ENCODE measurements at places on chromosomes 13 and 19.

- DNase-seq: peak; percentile 61
Measured at GRCh38 chr19:16193466-16193865, 4.2 kb upstream of the AP1M1 start.

GRCh38 chr13:34951528-34951927 is 9.5 kb downstream of the NBEA start:
- no peak for DNase-seq

DNA sequence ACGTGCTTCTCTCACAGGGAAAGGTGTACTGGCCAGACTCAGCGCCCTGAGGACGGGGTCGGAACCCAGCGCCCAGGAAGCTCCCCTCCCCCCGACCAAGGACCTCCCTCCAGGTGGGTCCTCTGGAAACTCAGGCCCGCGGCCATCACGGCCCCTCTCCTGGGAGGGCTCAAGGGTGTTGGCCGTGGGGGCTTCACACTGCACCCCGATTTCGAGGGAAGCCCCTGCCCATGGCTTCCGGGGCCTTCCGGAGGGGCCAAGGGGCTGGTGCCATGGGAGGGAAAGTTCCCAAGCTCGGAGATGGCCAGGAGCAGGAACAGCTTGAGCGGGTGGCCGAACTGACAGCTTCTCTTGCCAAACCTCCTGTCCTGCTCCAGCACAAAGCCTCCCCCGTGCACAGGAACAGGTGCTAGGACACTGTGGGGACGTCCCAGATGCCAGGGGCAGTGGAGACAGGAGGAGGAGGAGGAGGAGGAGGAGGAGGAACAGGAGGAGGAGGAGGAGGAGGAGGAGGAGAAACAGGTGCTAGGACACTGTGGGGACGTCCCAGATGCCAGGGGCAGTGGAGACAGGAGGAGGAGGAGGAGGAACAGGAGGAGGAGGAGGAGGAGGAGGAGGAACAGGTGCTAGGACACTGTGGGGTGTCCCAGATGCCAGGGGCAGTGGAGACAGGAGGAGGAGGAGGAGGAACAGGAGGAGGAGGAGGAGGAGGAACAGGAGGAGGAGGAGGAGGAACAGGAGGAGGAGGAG is 10.0 kb downstream of the SBNO2 start:
- no peak for DNase-seq

DNA sequence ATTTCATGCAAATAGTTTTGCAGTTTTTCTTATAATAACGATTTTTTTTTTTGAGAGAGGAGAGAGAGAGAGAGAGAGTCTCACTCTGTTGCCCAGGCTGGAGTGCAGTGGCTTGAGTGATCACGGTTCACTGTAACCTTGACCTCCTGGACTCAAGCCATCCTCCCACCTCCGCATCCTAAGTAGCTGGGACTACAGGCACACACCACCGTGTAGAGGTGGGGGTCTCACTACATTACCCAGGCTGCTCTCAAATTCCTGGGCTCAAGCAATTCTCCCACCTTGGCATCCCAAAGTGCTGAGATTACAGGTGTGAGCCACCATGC is 26.8 kb upstream of the GJB6 start:
- no peak for DNase-seq

DNA sequence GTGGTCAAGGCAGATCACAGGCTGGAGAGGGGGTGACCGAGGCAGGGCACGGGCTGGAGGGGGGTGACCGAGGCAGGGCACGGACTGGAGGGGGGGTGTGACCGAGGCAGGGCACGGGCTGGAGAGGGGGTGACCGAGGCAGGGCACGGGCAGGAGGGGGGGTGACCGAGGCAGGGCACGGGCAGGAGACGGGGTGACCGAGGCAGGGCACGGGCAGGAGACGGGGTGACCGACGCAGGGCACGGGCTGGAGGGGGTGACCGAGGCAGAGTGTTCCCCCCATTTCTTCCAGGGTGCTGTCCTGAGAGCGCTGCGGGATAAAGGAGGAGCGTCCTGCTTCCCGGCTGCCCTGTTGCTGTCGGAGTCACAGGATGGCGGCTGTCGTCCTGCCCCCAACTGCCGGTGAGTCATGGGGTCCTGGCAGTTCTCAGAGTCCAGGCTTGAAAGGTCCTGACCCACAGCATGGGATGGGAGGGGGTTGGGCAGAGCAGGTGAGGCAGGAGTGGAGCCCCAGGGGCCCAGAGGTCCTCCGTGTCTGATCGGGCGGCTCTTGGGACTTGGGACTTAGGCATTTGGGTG is 5.3 kb downstream of the ZNF557 start:
- no peak for DNase-seq

GRCh38 chr19:42158926-42159325 is 26.7 kb upstream of the POU2F2 start:
- DNase-seq: no peak

- DNase-seq: no peak
Measured at GRCh38 chr13:110897014-110897413, 17.9 kb downstream of the ANKRD10 start.

DNA sequence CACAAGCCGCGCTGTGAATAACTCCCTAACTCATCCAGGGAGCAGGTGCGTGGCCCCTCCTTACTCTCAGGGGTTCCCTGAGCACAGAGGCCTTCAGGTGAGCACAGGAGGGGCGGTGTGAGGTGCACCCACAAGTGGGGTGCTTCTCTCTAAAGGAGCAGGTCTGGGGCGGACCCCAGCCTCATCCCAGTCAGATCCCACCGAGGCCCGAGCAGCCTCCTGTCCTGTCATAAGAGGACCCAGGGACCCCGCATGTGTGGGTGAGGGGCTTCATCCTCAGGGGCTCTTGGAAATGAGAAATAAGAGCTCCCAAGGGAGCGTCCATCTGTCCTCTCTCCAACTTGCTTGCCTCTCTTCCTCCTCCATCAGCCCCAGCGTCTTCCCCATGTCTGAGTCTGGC is 3.0 kb upstream of the LILRA5 start:
- DNase-seq: no peak

DNA sequence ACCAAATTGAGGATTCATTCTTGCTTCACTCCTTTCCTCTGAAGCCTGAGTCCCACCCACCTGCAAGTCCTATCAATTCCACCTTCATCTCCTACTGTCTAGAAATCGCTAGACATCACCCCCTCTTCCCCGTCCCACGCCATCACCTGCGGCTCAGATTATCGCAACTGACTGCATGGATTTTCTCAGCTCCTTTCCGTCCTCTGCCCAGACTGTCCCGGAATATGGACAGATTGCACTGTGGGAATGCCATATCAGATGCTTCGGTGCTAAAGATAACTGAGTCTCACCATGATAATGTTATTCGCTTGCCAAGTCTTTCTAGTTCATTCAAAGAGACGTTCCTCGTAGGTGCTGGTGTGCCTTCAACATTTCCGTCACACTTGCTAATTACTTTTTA is 66.4 kb upstream of the USP29 start:
- no peak for DNase-seq

DNA sequence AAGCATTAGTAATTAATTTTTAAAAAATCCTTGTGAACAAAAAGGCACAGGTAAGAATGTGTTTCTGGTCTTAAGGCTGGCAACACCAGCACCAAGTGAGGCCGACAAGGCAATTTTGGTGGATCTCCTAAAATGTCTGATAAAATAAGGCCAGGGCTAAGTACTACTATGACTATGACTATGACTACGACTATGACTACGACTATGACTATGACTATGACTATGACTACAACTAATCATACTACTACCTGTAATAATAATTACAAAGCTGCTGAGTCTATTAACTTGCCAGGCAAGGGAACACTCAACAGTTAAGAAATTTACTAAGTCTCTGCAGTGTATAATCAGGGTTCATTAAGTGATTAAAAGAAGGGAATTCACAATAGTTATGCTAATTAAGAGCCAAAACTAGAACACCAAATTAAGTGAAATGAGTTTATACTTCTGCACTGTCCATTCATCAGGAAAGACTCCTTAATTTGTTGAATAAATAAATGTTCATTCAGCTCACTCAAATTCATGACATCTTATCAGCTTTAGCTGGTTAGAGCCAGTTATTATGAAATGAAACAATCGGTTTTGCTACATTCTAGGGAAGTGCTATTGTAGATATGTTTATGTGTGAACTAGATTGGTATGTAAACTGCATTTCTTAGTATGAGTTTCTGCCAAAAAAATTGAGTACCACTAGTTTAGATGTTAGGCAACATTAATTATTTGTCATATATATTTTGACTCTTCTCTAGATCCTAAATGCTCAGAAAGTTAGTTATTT is 1626.2 kb upstream of the PCDH20 start:
- DNase-seq: no peak

DNA sequence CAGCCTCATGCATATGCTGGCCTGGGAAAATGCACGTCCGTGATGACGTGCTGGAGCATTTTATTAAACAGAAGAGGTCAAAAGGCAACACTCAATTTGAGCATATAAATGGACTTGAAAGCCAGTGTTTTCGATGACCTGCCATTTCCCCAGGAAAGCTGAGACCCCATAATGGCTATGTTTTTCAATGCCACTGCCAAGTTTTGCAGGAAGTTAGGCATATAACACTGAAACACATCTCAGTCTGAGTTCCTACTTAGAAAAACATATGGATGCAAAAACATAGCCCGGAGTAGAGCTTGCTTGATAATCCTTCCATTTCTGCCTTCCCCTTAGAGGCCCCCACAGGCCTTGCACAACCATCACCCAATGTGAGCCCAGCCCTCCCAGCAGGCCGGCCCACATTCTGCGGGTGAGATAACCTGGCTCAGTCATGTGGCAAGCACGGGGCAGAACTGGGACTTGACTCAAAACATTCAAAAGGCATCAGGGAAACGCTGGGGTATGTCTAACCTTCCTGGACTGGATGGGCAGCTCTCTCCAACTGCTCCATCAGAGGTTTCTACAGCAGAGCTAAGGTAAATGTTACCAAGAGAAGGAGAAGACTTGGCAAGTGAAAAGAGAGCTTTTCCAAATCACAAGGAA is 24.9 kb downstream of the EPS15L1 start:
- DNase-seq: peak; percentile 94

- DNase-seq: no peak
Measured at GRCh38 chr13:74569251-74569650, 435.0 kb upstream of the KLF12 start.

DNA sequence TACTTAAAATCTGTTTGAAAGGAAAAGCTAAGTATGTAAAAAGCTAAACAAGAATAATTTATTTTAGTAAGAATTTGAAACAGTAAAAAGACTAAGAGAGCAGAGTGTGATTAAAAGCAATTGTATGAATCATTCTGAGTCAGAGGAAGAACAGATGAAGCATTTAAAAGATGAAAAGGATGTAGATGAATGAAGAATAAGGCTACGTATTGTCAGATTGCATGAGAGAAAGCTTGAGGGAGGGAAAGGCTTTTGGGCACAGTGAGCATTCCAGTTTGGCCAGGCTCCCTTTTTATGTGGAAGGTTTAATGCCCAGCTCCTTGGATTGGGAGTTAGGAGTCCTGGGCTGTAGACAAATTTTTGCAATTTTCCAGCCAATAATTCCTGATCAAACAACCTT is 117.7 kb downstream of the FREM2 start:
- no peak for DNase-seq

DNA sequence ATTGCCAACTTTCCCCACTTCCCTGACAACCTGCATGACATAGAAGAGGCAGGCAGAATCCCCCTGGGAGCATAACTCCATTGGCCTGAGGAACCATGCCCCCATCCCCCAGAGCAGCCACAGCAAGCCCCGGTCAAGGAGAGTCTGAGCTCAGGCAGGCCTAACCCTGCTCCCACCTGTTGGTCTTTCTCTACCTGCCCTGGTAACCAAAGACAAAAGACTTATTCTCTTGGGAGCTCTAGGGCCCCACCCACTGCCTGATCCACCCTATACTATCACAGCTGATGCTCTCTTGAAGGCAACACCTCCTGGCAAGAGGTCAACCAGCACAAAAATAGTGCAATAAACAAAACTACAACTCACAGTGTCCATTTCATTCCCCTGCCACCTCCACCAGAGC is 59.3 kb downstream of the TNFSF13B start:
- no peak for DNase-seq

DNA sequence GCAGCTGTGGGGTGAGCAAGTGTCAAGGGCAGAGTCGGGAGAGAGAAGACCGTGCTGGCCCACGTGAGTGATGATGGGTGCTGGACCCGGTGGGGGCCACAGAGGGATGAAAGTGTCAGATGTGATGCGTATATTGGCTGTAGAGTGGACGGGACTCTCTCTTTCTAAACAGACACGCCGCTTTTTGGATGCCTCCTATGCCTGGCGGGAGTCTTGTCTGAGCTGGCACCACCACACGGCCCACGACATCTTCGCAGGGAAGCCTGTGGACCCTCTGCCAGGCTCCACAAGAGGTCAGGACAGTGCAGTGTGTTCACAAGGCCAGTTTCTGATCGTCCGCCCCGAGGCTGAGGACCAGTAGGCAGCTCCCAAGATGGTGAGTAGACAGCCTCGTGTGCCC is 12.9 kb upstream of the MRI1 start:
- DNase-seq: no peak

- DNase-seq: no peak
Measured at GRCh38 chr13:29730253-29730652, 120.2 kb downstream of the UBL3 start.

- DNase-seq: peak; percentile 94
Measured at GRCh38 chr13:87274209-87274819, 396.9 kb upstream of the SLITRK5 start.

DNA sequence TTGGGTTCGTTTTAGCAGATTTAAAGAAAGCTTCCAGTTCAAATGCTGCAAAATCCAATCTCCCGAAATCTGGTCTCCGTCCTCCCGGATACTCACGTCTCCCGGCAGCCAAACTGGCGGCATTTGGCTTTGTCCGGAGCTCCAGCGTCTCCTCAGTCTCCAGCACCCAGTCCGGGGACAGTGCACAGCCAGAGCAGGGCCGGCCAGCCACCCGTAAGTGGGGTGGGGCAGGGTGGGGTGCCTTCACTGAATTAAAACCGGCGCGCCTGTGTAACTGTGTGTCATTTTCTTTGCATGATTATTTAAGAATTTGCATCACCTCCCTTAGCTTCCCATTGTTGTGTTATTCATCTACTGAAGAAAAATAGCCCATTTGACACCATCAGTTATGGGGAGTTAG is 280.6 kb downstream of the MTUS2 start:
- no peak for DNase-seq

DNA sequence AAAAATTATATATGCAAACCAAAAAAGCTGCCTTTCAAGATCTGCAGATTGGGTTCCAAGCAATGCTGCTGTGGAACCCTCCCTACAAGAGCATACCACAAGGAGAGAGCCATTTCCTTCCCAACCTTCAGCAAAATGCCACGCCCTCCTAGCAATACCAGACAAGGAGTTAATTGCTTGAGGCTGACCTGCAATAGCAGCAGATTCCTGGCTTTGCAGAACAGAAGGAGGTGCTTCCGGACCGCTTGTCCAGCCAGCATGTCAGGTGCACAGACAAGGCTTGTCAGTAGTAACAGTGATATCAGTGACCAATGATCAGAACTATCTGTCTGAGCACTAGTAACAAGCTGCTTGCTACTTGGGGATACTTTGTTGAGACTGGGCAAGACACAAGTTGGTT is 301.6 kb downstream of the FGF14 start:
- no peak for DNase-seq
